ENCODE measurements at places on chromosomes 3 and 15.

DNA sequence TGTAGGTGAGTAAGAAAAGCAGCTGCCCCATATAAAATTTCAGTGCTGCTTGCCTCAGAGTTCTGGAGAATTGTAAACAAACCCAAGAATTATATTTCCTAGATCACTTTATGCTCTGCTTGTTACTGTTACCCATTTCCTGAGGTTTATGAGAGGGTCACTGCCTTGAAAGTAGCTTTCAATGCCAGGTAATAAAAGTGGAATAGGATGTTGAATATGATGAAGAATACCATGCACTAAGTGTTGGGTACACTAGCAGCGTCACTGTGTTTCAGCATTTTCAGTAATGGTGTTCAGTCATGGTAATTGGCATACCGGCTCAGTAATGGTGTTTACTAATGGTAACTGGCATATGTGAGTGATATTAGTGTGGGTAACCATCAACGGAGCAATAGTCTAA, 449.8 kb upstream of the TPRG1 start:
- no peak for DNase-seq

- DNase-seq, result no peak
These were observed 194.6 kb upstream of the TPM1 start for GRCh38 chr15:62847900-62848489.

GRCh38 chr3:150663461-150663860, 40.3 kb downstream of the ERICH6 start:
- DNase-seq, result no peak

GRCh38 chr3:32278714-32279113, 40.2 kb downstream of the CMTM8 start:
- DNase-seq, result no peak

Measured in stimulated activated CD8-positive, alpha-beta memory T cell treated with anti-CD3 and anti-CD28 coated beads, Interleukin-2, amount 100 ng/mL, for 1 hour (primary cell).